ENCODE measurements at places on chromosomes 16 and 17.
A peak's percentile ranks its signal among the peaks of the same experiment; 100 is the strongest.

DNA sequence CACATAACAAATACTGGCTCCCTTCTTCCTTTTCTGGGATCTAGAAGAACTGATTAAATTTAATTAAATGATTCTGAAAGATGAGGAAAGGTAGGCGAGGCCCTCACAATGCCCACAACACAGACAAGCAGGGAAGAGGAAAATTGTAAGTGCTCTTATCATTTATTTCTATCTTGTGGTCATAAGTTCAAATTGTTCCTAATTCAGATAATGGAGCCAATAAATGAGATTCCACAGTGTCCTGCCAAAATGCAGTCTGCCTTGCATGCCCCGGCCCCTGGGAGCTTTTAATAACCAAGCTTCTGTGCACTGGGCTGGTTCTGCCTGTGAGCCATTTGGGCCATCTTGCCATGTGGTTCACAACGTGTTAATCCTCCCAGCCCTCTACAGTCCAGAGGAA lies 97.0 kb downstream of the CMC2 start:
- DNase-seq, result no peak

- peak; percentile 49 for DNase-seq
Observed at GRCh38 chr17:57739402-57740234, 5.5 kb downstream of the CCDC182 start.

DNA sequence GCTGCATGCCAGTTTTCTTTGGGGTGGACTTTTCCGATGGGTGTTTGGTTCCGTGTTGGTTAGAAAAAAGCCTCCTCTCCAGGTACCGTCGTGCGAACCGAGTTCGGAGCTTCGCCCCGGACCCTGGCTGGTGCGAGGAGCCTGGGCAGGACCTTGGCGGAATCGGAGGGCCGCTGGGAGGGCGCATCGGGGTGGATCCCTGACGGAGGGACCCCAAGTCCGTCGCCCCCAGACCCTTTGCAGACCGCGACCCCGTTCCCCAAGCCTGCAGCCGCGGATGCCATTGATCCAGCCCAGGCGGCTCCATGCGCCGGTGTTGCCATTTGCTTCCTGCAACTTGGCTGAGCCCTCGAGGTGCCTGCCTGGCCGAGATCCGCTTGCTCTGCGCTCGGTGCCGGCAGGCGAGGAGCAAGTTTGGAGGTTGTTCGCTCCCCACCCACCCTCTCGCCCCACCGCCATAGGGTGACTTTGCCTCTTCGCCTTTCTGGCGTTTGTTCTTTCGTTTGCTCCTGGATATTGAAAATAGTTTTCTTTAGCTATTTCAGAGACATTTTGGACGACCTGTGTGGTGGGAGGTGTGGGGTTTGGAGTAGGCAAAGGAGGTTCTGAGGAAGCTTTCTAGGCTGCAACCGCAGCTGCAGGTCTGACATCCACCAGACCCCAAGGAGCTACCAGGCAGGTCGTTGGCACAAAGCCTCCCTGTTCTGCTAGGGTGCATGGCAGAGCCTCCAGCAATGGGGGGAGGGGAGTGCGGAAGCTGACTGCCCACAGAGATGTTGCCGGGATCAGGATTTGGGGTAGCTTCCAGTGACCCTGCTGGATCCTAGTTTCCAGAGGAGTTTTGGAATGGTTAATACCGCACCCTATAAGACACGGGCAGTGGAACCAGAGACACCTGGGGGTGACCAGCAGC lies 58.2 kb downstream of the RAP1GAP2 start:
- DNase-seq, result no peak

DNA sequence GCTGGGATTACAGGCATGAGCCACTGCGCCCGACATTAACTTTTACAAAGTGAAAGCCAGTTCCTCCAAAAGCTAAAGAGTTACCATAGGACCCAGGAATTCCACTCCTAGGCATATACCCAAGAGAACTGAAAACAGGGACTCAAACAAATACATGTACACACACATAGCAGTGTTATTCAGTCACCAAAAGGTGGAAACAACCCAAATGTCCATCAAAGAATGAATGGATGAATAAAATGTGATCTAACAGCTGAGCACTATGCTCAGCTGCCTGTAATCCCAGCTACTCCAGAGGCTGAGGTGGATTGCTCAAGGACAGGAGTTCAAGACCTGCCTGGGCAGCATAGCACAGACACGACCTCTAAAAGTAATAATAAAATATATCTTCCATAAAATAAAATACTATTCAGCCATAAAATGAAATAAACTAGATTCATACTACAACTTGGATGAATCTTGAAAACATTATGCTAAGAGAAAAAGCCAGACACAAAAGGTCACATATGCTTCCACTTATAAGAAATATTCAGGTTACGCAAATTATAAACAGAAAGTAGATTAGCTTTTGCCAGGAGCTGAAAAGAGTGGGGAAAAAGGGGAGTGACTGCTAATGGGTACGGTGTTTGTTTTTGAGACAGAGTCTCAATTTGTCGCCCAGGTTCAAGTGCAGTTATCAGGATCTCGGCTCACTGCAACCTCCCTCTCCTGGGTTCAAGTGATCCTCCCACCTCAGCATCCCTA lies 9.3 kb upstream of the USP7 start:
- DNase-seq, result no peak

DNA sequence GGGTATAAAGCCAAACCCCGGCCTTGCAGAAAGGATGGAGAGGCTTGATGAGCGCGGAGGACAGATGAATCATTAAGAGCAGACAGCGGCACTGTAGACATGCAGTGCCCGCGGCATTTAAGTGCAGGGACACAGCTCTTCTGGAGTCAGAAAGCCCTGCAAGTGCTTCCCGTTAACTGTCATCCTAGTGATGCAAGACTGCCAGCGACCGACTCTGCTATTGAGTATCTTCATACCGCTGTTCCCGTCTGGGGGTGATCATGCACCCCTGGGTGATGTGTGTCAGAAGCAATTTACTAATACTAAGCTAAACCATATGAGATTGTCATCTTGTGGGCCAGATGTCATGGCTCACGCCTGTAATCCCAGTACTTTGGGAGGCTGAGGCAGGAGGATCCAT lies 101.0 kb downstream of the ABCC6 start:
- no peak for DNase-seq

DNA sequence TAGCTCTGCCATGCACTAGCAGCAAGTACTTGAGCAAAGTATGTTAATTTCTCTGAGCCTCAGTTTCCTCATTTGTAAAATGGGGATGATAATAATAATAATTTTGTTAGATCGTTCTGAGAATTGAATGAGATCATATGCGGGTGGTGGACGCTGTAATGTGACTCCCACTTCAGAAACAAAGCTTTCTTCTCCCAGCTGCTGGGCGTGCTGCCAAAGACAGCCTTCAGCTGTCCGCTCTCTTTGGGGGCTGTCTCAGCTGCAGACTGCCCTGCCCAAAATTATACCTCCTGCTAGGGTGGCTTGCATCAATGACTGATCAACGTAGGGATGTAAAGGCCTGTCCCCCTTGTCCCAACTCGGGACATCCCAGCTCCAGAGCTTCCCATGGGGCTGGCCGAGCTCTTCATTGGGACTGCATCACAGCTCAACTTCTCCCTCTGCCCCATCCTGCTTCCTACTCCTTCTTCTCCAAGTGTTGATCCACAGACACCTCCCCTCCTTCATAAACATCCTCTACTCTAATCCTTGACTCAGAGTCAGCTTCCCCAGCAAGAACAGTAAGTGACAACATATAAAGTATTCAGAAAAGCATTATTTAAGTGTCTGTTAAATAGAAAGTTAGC lies 30.7 kb upstream of the CDH5 start:
- no peak for DNase-seq

DNA sequence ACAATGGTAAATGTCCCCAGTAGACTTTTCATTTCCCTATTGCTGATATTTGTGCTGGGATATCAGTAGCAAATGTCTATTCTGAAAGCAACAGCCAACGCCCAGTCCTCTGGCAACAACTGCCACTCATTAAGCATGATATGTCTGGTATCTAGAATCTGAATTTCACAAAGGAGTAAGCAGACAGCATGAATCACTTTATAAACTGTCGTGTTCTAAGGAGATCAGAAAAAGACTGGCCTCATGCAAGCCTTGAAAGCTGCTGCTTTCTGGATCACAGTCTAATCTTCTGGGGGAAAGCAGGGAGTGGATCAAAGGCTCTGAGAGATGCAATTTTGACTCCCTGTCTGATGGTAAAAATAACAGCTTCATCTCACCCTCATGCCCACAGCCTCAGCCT lies 153.1 kb upstream of the NOG start:
- DNase-seq, result no peak

- DNase-seq, result no peak
Observed at GRCh38 chr16:25812215-25812614, 120.5 kb downstream of the HS3ST4 start.

GRCh38 chr16:58197314-58198012 lies 443 bp downstream of the CSNK2A2 start:
- no peak for DNase-seq

GRCh38 chr17:32875923-32876416 lies 954 bp downstream of the MYO1D start:
- no peak for DNase-seq

- DNase-seq, result no peak
Observed at GRCh38 chr17:76658242-76658662, 14.7 kb upstream of the ST6GALNAC1 start.

DNA sequence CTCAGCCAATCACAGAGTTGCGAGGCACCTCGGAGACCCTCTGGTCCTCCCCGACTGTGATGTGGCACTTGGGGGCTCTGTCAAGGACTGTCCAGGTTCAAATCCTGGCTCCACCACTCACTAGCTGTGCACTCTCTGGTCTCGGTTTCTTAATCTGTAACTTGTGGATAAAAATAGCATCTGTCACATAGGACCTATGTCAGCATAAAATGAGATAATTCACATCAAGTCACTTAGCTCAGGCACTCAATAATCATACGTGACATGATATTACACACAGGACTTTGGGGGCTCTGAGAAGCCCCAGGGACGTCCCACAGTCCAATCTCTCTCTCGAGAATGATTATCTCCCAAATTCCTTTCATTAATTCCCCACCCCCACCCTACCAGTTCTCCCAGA lies 166.4 kb downstream of the COPRS start:
- no peak for DNase-seq

DNA sequence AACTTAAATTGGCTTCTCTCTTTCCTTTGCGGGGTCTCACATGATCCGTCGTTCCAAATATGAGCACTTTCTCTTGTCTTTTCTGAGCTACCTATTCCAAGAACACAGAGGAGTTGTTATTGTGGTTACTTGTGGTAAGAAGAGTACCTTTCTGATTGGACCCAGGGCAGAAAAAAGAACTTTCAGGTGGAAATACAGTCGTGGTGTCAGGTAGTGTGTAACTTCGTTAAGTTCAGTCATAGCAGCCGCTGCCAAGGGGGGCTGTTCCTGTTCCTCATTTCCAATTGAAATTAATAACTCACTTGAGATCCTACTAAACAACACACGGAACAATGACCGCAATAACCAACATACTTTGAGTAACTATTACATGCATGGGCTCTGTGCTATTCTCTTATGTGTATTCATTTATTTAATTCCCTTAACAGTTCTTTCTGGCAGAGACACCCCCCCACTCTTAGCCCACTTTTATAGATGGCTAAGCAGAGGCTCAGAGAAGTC lies 681.7 kb downstream of the MAF start:
- DNase-seq, result no peak

DNA sequence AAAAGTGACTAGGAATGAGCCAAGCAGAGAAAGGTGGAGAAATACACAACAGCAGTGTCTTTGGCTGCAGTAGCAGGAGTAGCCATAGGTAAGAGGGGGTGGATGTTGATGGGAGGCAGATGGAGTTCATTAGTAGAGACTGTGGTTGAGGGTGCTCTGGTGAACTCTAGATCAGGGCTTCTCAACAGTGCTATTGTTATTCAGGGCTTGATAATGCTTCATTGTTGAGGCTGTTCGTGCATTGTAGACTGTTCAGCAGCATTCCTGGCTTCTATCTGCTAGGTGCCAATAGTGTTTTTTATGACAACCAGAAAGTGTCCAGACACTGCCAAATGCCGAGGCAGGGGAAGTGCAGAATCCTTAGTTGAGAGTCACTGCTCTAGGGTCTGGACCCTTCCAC lies 3.6 kb downstream of the ALKBH5 start:
- no peak for DNase-seq

- no peak for DNase-seq
Observed at GRCh38 chr16:86044241-86044671, 145.3 kb downstream of the IRF8 start.

DNA sequence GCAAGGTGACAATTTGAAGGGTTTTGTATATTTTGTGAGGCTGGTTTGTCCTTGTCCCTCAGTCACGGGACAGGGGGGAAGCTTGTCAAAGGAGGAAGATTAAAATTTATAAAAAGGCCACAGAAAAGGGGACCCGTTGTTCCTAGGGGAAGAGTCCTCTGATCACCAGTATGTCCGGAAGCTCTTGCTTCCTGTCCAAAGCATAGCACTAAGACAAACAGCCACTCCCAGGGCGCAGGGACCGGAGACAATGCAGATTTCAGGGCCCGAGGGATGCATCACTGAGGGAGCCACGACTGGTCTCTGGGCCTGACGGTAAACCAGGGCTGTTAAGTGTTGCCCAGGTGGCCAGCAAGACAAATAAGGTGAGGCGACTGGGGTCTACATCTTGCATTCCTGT lies 95.2 kb downstream of the MAF start:
- DNase-seq, result no peak

DNA sequence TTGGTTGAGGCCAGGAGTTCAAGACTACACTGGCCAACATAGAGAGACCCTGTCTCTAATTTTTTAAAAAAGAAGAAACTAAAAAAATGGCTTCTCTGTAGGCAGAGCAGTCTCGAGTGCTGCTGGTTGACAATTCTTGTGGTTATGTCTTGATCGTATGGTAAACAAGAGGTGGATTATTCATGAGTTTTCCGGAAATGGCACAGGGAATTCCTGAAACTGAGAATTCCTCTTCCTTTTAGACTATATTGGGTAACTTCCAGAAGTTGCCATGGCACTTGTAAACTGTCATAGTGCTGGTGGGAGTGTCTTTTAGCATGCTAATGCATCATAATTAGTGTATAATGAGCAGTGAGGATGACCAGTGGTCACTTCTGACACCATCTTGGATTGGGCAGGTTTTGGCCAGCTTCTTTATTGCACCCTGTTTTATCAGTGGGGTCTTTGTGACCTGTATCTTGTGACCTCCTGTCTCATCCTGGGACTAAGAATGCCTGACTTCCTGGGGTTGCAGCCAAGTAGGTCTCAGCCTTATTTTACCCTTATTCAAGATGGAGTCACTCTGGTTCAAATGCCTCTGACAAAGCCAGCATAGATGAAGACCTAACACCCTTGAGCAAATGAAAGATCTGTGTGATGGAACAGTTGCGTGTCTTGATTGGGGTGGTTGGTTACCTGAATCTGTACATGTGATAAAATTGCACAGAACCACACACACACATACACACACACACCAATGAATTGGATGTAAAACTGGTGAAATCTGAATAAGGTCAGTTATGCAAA lies 30.2 kb downstream of the BMERB1 start:
- no peak for DNase-seq

GRCh38 chr17:36703860-36704266 lies 102.5 kb downstream of the MRM1 start:
- DNase-seq, result no peak

GRCh38 chr16:81313701-81314602 lies 810 bp upstream of the GAN start:
- DNase-seq, result no peak

- DNase-seq, result no peak
Observed at GRCh38 chr16:57106767-57107166, 14.4 kb downstream of the CPNE2 start.

- DNase-seq, result no peak
Observed at GRCh38 chr16:85330006-85330693, 217.9 kb upstream of the CIBAR2 start.

GRCh38 chr16:83138976-83139690 lies 512.4 kb downstream of the CDH13 start:
- DNase-seq, result no peak
